ENCODE measurements at places on chromosomes 11 and 22.

DNA sequence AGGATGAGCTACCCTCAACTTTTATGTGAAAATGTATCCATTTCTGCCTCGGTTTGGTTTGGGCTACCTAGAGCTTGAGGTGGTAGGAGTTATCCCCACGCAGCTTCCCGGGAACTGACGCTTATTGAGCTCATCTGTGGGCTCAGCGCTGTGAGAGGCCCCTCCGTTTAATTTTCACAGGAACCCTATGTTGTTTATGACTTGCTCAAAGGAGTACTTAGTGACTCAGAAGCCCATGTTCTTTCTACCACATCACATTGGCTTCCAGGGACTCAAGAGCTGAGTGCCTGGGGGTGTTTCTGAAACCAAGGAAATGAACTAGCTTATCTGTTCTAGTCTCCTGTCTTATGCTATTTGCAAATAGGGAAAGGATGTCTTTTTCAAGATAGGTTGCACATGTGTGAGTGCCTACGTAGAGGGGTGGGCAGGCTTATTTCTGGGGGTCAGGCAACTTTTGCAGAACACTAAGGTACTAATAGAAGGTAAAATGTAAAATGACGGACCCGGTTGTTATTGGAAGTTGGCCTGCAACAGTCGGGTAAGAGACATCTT is 40.5 kb downstream of the MICAL2 start:
- no peak for DNase-seq

DNA sequence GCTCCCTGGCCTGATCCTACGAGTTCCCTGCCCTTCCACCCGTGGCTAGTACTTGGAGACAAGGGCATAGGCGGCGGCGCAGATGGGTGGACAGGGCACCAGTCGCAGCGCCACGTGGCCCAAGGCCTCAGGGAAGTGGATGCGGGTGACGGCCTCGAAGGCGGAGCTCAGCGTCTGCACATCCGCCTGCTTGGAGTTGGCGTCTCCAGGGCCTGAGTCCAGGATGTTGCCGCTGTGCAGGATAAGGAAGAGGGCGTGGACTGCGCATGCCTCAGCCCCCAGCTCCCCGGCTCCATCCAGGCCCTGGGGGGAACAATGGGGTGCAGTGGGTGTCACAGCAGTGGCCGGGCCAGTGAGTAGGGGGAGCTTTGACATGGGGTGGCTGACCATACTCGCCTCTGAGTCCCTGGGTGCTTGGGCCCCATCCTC is 6.6 kb downstream of the PITPNM1 start:
- DNase-seq, result no peak

- no peak for DNase-seq
Observed at GRCh38 chr11:45930031-45930794, 7.8 kb downstream of the LARGE2 start.

- no peak for DNase-seq
Observed at GRCh38 chr22:43722444-43722843, 89.7 kb downstream of the EFCAB6 start.

DNA sequence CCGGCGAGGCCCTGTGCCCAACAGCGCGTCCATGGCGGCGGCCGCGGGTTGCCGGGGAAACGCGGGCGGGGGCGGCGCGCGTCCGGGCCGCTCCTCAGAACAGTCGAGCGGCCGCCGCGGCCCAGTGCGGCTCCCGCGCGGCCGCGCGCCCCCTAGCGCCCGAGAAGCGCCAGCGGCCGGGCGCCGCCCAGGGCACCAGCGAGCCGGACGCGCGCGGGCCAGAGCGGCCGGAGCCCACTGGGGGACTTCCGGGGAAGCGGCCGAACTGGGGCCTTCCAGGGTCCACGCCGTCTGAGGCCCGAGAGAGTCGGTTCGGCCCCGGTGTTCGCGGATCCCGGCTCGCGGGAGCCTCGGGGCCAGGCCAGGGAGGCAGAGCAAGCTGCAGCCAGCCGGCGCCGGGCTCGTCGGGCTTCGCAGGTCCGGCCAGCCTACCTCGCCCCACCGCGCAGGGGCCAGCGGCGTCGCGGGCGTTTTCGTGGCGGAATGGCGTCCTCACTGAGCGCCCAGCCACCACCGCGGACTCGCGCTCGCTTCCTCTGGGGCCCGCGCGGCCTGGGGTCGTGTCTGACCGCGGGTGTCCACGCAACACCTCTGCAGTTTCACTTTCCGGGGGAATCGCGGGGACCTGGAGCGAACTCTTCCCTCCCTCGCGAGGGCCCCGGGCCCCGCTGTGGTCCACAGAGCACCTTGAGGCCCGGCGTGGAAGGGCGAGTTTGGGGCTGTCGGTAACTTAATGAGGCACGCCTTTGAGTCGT is at the start of gene DENND6B:
Gene DENND6B (minus strand): TSS at position 57 of the 755 bp plus-strand sequence. CDS start 24 bp downstream, at position 33.
- DNase-seq, result peak; percentile 50

DNA sequence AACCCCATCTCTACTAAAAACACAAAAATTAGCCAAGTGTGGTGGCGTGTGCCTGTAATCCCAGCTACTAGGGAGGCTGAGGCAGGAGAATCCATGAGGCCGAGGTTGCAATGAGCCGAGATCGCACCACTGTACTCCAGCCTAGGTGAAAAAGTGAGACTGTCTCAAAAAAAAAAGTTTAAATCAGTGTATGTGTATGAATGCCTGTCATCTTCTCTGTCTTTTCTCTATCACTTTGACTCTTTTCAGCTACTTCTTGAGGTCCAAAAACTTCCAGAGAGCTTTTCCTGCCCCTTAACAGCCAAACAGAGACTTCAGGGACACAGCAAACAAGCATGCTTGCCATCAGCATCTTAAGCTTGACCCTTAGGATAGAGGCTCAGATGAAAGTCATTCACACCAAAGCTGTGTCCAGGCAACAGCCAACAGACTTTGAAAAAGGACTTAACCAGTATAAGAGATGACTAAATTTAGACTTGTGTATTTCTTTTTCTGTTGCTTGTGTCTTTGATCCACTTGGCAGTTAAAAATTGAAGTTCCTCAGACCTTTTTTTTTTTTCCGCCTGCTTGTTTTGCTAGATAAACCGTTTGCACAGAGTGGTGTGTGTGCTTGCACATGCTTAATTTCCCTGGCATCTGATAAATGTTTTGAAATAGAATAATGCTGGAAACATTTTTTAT is 151.9 kb downstream of the DBX1 start:
- DNase-seq, result no peak

DNA sequence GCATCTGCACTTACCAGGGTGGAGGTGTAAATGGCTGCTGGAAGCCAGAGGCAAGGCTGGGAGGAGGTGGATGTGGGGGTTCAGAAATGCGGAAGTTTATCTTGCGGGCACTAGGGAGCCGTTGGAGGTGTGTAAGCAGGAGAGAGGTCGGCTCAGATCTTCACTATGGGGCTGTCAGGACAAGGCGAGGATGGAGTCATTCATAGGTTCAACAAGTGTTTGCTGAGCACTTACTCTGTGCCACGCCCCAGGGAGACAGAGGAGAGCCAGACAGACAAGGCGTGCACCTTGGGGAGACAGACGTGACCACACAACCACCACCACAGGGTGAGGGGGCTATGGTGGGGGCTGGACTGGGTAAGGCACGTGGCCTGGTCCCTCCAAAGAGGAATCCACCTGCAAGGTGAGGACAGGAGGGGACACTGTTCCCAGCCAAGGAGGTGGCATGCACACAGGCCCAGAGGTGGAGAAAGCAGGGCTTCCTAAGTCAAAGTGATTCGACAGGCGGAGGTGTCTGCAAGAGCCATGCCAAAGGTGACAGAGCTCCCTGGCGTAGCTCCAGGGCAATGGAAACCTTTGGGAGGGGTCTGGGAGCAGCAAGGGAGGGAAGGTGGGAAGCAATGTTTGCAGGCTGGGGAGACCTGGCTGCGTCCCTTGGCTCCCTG is 30.8 kb upstream of the TCF20 start:
- no peak for DNase-seq

- DNase-seq, result peak; percentile 49
Observed at GRCh38 chr11:68012843-68013610, 2.9 kb downstream of the ALDH3B1 start.

Data from tibial nerve (tissue), 4 donors.